Panc1 (cell line): ENCODE measurements at places on chromosomes 6 and 20. TPM values are rescaled to one million over a fixed set of nuclear protein-coding genes. Genes with fewer than 3 reads are reported as not detected.

The NR2E1 gene
- total RNA-seq = 0.13 TPM

The CALHM5 gene
- not detected for total RNA-seq

The PREX1 gene
- total RNA-seq = 20.0 TPM

The NT5E gene
- total RNA-seq = 58.4 TPM

The EPPIN gene
- not detected for total RNA-seq

The CRIP3 gene
- total RNA-seq = 0.64 TPM
